ENCODE measurements at places on chromosomes 6 and 20.

- no peak for DNase-seq
Observed at GRCh38 chr6:155278319-155279049, 14.7 kb downstream of the CLDN20 start.

DNA sequence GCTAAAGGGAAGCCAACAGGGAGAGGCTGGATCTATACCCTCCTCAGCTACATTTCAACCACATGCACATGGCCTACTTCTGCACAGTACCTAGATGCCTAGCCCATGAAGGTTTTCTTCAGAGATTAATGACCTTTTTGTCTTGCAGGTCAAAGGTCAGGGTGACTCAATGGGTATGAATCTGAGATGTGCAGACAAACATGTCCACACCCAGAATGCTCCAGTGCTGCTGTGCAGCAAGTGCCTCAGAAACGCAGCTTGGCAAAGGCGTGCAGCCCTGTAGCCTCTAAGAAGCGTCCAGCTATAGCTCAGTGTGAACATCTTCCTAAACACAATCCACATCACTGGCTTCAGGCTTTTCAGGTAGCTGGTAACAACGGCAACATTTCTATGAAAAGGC is 24.4 kb downstream of the MAP1LC3A start:
- DNase-seq, result no peak

DNA sequence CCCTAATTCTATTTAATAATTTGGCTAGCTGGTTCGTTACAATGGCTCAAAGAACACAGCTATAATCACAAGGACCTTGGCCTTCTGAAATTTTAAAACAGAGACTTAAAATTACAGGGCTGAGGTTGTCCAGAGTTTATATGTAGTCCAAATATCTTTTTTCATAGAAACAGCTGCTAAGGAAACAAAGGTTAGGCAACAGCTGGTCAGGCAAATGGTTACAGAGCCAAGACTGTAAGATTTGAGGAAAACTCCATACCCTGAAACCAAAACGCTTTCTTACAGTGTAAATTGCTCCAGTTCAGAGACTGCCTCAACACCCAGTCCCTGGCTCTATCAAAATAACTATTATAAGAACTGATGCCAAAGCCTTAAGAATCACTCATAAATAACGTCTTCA is 9.7 kb upstream of the ARHGAP18 start:
- DNase-seq, result no peak

DNA sequence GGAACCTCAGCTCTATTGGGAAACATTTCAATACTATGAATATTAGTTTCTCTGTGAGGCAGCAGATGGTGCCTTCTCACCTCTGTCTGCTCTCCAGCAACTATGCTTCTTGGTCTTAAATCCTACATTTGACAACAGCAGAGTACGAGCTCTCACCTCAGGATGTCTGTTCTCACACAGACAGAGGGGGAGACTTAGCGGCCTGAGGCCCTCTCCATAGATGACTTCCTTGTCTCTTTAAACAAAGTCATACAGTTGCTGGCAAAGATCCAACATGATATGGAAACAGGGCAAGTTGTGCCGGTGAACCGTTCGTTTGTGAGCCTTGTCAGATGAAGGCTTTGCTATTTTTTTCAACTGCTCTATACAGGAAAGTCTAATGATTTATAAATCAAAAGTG is 43.7 kb upstream of the GABRR1 start:
- DNase-seq, result peak; percentile 22

- DNase-seq, result no peak
Observed at GRCh38 chr6:87281426-87281825, 41.0 kb upstream of the SMIM8 start.

- DNase-seq, result peak; percentile 22
Observed at GRCh38 chr6:24744911-24745310, 26.0 kb upstream of the C6orf62 start.

GRCh38 chr6:87484491-87484890 is 11.7 kb downstream of the SLC35A1 start:
- no peak for DNase-seq

Data from RPMI8226 (cell line).